Jurkat, Clone E6-1 (cell line): ENCODE measurements at places on chromosomes 13 and 19.

- no peak for DNase-seq
Measured at GRCh38 chr19:58395220-58395978, at the start of gene RNF225. Gene RNF225 (plus strand): TSS chr19:58395656. CDS start chr19:58396090, 434 bp downstream.

DNA sequence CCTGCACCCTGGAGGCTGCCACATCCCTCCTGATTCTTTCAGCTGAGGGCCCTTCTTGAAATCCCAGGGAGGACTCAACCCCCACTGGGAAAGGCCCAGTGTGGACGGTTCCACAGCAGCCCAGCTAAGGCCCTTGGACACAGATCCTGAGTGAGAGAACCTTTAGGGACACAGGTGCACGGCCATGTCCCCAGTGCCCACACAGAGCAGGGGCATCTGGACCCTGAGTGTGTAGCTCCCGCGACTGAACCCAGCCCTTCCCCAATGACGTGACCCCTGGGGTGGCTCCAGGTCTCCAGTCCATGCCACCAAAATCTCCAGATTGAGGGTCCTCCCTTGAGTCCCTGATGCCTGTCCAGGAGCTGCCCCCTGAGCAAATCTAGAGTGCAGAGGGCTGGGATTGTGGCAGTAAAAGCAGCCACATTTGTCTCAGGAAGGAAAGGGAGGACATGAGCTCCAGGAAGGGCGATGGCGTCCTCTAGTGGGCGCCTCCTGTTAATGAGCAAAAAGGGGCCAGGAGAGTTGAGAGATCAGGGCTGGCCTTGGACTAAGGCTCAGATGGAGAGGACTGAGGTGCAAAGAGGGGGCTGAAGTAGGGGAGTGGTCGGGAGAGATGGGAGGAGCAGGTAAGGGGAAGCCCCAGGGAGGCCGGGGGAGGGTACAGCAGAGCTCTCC, 6.9 kb upstream of the CEACAM5 start:
- no peak for DNase-seq

DNA sequence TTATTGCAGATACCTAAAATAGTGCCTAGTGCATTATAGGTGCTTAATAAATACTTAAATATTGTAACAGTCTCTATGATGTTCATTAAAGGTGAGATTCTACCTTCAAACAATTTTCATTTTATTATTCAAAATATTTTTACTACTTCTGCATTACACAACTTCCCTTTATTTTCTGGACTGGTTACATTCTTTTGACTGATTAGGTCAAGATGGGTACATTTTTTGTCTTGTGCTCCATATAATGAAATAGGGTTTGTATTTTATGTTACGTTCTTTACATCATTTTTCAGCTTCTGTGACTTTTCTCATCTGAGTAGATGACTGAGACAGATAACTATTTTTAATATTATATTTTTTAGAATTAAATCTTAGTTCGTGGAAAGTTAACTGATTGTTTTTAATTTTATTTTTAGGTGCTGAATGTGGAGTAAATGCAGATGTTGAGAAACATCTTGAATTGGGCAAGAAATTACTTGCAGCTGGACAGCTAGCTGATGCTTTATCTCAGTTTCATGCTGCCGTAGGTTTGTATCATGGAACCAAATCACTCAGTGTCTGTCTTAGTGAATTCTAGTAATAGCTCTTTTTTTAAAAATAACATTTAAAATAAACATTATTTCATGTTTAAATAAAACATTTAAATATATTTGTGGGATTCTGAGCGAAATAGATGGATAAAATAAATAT, 32.0 kb downstream of the DNAJC3 start:
- no peak for DNase-seq

GRCh38 chr19:18474366-18474887, 36.5 kb upstream of the ISYNA1 start:
- no peak for DNase-seq

DNA sequence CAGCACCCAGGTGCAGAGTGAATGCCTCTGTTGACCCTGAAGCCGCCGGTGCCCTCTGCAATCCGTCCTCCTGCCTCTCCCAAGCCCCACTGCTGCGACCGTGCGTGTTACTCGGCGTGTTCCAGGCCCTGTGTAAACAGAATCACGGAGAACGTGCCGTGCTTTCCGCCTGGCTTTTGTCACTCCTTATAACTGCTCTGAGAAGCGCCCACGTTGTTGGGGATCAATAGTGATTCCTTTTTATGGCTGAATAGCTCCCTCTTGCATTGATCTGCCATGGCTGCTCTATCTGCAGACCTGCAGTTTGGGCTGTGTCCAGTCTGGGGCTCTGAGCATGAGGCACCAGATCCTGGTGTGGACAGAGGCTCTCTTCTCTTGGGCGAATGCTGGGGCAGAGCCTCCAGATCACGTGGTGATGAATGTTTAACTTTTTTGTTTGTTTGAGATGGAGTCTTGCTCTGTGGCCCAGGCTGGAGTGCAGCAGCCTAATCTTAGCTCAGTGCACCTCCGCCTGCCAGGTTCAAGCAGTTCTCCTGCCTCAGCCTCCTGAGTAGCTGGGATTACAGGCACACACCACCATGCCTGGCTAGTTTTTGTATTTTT, 15.8 kb downstream of the ADPRHL1 start:
- DNase-seq = no peak

DNA sequence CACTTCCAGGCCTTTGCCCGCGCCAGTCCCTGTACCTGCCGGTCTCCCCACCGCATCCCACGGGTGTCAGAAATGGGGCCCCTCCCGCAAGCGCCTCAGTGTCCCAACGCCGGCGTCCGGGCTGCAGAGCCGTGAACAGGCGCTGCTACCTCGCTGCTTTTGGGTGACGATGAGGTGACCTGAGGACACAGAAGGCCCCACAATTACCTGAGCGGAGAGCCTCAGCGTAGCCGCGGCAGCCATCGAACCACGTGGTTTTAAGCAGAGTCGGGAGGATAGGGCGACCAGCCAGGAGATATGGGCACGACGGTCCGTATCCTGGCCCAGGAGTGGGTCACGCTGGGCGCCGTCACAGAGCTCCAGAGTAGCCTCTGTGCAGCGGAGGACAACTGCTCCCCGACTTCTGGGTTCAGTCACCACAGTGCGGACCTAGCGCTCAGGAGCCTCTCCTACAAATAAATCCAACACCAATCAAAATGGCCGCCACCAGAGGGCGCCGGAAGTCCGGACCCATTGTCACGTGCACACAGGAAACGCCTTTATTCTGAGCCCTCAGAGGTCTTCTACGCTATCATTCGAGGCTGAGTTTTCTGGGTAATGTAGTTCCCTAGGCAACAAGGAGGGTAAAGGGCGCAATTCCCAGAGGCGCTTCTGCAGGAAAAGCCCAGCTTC, at the start of gene ZNF814:
Gene ZNF814, minus strand, starts transcription at position 478 of the 672 bp plus-strand sequence. Its CDS starts 235 bp downstream, at position 243.
- no peak for DNase-seq

DNA sequence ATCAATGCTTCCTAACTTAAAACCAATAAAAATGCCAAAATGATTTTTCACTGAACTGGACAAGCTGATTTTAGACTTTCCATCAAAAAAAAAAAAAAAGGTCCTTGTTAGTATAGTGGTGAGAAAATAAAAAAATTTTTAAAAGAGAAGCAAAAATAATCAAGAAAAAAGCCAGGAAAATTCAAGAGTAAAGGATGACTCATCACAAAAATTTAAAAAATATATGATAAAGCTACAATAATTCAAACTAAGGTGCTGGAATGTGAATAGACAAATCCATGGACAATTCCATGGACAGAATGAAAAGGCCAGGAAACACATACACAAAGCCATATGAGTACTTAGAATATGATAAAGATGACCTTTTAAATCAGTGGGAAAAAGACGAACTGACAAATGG, 26.1 kb downstream of the ALG5 start:
- DNase-seq = no peak

- DNase-seq = no peak
Measured at GRCh38 chr19:50979758-50980157, 4.0 kb downstream of the KLK7 start.

DNA sequence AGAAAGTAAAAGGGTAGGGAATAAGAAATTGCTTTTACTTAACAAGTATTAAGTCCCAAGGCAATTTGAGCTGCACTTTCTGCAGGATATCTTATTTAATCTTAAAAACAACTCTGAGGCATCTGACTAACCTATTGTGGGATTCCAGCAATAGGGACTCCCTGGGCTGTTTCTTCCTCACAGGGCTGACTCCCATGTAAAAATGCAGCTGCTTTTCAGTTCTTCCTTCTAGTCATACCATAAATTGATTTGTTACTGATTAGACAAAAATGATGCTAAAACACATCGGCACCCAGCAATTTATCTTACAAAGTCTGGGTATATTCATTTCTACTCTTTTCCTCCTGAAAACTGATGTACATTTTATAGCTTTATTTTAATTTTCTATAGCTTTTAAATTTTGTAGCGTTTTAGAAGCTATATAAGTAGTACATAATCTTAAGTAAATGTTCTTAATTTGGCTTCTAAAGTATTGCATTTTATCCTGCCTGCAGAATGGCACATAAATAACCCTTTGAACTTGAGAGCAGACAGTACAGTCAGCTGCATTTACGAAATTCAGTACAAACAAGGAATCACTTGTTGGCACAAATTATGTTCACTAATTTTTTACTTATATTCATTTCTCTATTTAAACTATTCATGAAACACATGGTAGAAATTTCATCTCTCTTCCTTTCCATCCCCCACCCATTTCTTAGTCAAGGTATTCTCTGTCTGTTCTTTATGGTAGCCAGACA, 102.4 kb upstream of the FRY start:
- DNase-seq = no peak

- no peak for DNase-seq
Measured at GRCh38 chr13:75633285-75633684, 2.8 kb upstream of the LMO7 start.

GRCh38 chr13:41222259-41222852, 28.0 kb upstream of the KBTBD7 start:
- peak; percentile 63 for DNase-seq

- no peak for DNase-seq
Measured at GRCh38 chr13:48275507-48275906, 28.0 kb upstream of the RB1 start.
